BJ (cell line): ENCODE measurements at places on chromosomes 13 and 19.
A peak's percentile ranks its signal among the peaks of the same experiment; 100 is the strongest.

GRCh38 chr19:51186323-51186722 lies 38.6 kb upstream of the CD33 start:
- no peak for DNase-seq

- DNase-seq, result no peak
Measured at GRCh38 chr13:113489549-113490495, 689 bp downstream of the DCUN1D2 start.

GRCh38 chr19:56671613-56671994 lies at the start of gene ZNF835:
Gene ZNF835, minus strand, starts transcription at chr19:56671757. Its CDS starts 6,559 bp downstream, at chr19:56665198.
- no peak for DNase-seq

GRCh38 chr19:48683349-48683748 lies 10.5 kb upstream of the NTN5 start:
- no peak for DNase-seq

GRCh38 chr19:15124572-15125231 lies 17.5 kb downstream of the SYDE1 start:
- DNase-seq, result no peak

DNA sequence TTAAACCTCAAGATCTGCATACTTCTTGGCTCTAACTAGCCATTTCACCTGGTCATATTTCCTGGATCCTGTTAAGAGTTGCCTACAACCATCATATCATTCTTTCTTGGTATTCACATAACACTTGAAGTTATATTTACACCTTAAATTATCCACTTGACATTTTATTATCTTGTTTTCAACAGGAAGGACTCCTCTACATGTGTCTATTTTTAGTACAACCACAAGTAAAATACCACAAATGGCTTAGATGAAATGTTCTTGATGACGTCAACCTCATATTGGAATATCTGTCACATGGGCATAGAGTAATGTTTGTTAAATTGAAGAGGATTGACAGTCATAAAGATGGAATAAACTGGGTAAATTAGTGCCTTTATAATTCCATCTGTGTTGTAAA lies 9.4 kb downstream of the PCDH20 start:
- no peak for DNase-seq

- no peak for DNase-seq
Measured at GRCh38 chr13:27264648-27265047, 6.0 kb upstream of the RASL11A start.

- no peak for DNase-seq
Measured at GRCh38 chr19:18434411-18435175, 3.3 kb downstream of the ISYNA1 start.

DNA sequence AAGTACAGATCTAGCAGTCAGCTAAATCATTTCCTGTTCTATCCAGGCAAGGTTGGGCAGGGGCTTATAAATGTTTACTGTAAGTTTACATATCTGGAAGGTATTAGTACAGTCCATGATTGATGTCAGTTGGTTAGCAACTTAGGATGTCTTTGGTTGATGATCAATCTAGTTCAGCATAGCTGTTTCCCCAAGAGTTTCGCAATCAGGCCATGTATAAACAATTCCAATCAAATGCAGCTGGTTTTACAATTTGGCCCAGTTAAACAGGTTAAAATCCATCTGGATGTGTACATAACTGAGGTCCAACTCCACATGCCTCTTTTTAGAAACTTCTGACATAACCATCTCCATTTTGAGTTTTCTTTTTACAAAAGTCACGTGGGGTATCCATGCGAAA lies 6.9 kb downstream of the ZNF221 start:
- peak; percentile 56 for DNase-seq

DNA sequence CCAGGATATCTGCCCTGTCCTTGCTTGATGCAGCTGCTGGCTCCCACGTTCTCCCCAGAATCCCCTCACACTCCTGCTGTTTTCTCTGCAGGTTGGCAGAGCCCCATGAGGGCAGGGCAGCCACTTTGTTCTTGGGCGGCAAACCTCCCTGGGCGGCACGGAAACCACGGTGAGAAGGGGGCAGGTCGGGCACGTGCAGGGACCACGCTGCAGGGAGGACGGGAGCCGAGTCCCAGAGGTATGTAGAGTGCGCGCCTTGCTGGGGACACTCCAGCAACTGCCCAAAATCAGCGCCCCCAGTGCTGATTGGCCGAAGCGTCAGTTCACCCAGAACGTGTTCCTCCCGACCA lies 30.3 kb upstream of the MIER2 start:
- DNase-seq, result no peak

GRCh38 chr19:403221-404027 lies 5.5 kb downstream of the C2CD4C start:
- DNase-seq, result no peak

GRCh38 chr13:50133358-50133953 lies 118.2 kb downstream of the KCNRG start:
- no peak for DNase-seq

- DNase-seq, result peak; percentile 39
Measured at GRCh38 chr13:22220151-22221135, 549.6 kb downstream of the FGF9 start.

DNA sequence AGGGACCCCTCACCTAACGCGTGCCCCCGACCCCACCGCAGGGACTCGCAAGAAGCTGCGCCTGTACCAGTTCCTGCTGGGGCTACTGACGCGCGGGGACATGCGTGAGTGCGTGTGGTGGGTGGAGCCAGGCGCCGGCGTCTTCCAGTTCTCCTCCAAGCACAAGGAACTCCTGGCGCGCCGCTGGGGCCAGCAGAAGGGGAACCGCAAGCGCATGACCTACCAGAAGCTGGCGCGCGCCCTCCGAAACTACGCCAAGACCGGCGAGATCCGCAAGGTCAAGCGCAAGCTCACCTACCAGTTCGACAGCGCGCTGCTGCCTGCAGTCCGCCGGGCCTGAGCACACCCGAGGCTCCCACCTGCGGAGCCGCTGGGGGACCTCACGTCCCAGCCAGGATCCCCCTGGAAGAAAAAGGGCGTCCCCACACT lies 4.7 kb upstream of the MYBPC2 start:
- no peak for DNase-seq

DNA sequence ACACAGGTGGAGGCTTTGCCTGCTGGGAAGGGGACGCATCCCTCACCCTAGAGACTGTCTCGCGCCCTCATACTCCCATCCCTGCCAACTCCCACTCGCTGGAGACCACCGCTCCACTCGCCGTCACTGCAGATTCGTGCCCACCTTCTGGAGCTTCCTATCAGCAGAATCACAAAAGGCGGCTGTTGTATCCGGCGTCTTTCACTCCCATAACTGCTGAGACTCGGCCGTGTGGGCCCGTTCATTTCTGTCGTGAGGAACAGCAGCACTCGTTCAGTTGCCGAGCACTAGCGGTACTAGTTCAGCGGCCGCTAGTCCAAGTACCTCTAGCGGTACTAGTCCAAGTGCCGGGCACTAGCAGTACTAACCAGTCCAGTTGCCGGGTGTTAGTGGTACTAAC lies 124.6 kb upstream of the MCF2L start:
- DNase-seq, result no peak

GRCh38 chr19:16232127-16232526 lies 34.4 kb downstream of the AP1M1 start:
- no peak for DNase-seq

GRCh38 chr19:38062959-38063761 lies 156.2 kb downstream of the SIPA1L3 start:
- no peak for DNase-seq

GRCh38 chr13:50006426-50007135 lies 8.7 kb upstream of the KCNRG start:
- DNase-seq, result no peak

GRCh38 chr19:585551-586110 lies 4.0 kb upstream of the HCN2 start:
- no peak for DNase-seq

DNA sequence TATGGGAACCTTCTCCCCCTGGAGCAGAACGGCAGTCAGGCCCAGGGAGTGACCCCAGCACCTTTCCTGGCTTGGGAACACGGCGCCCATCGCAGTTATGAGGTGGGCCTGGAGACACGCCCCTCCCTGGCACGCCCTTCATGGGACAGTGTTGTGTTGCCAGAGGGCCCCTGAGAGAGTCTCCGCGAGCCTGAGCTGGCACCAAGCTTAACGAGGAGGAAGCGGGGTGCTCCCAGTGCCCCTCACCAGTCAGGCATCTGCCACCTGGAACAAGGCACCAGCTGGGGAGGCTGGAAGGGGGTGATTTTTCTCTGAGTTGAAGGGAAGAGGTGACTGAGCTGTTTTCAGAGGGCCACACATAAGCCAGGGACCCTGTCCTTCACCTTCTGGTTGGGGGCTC lies 180.6 kb downstream of the KDM4B start:
- no peak for DNase-seq

DNA sequence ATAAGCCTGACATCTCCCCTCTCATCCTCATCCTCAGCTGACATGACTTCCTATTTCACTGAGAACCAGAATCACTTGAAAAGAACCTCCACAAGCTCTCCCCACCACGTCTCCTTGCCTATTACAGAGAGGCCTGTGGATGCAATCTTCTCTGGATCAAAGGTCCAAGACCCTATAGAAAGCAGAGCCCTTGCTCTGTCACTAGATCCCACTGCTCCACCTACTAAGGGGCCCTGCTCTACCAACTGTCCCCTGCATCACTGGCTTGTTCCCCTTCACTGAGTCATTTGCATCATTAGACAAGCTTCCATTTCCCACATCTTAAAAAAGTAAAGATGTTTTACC lies 40.8 kb downstream of the RCBTB2 start:
- DNase-seq, result no peak

DNA sequence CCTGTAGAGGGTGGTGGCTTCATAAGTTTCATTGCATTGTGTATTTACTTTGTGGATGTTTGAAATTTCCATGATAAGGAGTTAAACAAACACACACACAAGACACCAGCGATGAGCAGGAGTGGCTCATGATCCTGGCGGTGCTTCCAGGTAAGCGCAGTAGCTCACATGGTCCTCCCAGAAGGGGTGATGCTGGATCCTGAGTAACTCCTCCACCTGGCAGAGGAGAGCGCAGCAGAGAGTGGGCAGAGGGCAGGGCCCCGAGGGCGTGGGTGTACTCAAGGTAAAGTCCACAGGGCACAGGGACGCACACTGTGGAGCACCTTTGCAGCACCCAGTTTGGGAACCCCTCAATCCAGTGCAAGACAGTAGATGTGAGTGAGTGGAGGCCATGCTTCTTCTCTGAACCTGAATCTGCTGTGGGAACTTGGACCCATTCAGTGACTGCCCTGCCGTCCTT lies 54.0 kb downstream of the RFX2 start:
- DNase-seq, result no peak

- DNase-seq, result no peak
Measured at GRCh38 chr13:71316792-71317363, 550.1 kb downstream of the DACH1 start.

DNA sequence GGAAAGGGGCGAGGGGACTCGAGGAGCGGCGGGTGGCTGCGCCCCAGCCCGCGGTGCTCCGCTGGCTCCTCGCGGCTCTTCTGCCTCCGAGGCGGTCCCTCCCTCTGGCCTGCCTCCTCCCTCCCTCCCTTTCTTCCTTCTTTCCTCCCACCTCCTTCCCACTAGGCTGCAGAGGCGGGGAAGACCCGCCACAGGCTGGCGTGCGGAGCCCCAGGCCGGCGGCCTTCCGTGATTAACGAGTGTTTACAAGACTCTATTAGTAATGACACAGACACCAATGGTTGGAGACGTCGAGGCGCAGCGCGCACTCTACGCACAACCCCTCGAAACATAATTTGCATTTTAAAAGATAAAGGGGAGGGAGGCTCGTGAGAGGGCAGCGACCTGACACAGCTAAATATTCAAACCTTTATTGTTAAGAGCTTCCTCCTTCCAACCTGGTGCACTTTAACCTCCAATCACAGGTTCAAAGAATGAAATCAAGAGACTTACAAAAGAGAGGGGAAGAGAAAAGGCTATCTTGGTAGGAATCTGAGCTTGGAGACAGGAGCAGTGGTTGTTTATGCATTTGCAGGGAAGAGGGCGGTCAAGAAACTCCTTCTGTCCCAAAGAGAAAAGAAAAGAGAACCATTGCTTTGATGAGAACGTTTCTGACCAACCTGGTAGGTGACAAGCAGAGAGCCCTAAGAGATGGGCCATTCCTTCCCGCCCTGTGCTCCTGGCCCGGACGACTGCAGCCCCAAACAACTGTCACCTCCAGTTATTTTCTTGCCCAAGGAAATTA lies at the start of gene CDX2:
Gene CDX2, minus strand, starts transcription at position 234 of the 784 bp plus-strand sequence. CDS start 309 bp downstream, outside the sequence.
- DNase-seq, result no peak

GRCh38 chr13:19795956-19796355 lies 13.2 kb upstream of the PSPC1 start:
- DNase-seq, result no peak

- DNase-seq, result peak; percentile 11
Measured at GRCh38 chr13:47546391-47547225, 454.5 kb downstream of the SUCLA2 start.

GRCh38 chr19:461721-462551 lies 1.1 kb upstream of the SHC2 start:
- DNase-seq, result no peak

DNA sequence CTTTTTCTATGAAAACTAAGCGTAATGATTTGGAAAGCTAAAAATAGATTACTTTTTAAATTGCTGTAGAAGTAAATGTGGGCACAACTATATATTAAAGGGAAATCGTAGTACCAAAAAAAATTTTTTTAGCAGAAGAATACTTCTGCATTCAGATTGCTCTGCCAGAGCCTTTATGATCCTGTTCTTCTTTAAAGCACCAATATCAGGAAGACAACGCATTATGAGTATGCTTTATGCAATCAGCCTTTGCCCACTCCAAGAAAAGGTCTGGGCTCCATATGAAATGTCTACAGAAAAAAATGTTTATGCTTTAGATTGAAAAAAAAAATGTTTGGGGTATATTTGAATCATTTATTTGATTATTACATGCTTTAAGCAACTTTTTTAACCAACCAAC lies 137.4 kb downstream of the DIAPH3 start:
- DNase-seq, result no peak

DNA sequence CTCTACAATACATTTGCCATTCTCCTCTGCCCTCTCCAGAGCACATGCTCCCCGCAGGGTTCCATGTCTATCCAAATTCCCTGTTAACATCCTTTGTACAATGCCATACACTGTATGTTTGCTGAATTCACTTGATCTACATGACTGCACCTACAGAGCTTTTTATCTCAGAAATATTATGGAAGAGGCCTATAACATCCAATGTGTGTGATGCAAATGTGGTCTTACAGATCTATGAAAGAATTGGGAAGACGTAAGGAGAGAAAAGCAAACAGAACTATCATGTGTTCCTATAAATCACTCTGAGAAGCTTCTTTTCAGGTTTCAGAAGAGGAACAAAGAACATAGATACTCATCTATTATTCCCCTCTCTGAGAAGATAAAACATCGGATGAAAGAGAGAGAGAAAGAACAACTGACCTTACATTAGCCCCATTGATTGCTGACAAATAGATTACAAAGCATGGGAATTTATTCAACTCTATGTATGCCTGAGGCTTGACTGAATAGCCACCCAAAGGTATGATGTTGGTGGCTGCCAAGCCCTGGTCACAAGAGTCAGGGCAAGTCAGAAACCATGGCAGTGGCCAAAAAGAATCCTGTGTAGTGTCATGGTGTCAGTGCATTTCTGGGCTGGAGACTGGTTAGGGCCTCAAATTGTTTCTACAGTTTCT lies 425.2 kb downstream of the FOXO1 start:
- no peak for DNase-seq

DNA sequence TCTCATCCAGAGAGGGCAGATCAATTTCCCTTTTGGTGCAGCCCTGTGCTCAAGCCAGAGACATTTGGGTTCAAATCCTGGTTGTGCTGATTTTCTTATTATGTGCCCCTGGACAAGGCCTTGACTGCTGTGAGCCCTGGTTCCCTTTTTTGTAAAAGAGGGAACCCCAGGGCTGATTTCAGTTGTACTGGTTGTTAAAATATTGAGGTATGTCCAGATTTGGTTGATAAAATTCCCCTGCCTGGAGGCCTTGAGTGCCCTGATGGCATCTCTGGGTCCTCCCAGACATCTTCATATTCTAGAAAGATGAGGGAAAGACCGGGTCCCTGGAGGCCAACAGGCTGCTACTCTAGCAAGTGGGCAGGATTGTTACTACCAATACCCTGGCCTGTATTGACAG lies 14.4 kb upstream of the PLAUR start:
- no peak for DNase-seq
